Right cardiac atrium (tissue), 5 donors: ENCODE measurements at places on chromosomes 7 and 10.

- DNase-seq: no peak
These were observed 31.3 kb downstream of the PLXNA4 start for GRCh38 chr7:132544999-132545398.

GRCh38 chr10:76430061-76430645 lies 998.7 kb downstream of the LRMDA start:
- DNase-seq: no peak

DNA sequence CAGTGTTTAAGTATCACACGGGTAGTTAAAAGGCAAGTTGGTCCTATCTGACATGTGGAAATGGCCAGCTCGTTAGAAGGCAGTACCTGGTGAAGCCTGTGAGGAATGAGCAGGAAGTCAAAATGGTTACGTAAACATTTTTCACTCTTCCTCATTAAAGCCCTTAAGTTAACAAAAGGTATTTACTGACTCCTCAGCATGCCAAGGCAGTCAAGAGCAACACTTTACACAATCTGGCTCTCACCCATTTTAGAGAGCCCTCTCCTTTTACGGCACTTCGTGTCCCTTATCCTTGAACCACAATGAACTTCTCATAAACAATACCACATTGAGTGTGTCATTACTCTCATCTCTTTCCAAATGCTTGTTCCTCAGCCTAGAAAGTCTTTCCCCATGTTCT lies 11.0 kb upstream of the RSBN1L start:
- DNase-seq: no peak

DNA sequence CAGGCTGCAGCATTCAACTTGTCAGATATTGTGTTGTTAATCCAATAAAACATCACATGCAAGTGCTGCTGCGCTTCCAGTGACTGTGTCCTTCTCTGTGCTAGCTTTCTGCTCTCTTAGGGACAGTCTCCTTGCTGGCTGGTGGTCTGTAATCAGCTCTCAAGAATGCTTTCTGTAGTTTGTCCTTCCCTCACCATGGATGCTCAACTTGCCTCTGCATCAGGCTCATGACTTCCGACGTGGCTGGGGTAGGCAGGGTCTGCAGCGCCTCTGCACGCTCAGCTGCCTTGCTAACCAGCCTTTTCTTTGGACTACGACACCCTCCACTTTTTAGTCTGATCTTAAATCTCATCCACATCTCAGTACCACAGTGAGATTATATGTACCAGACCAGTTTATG lies 58.3 kb downstream of the MMRN2 start:
- DNase-seq: no peak

DNA sequence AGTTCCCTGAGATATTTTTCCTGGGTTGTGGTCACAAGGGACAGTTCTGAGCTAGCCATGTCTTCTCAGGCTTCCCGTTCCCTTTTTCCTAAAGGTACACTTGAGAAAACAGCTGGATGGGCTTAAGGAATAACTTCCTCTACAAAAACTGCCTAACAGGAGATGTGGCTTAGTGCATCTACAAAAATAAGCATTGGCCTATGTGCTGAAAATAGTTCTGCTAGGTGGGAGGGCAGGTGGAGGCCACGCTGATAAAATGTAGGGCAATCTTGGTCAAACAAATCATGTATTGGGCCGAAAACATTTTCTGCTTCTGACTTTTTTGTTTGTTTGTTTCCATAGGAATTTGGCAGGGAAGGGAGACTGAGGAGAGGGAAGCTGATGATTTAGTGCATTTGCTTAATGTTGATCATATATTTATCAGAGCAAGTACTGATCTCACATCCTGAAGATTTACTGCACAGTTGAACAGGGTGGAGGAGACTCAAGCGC lies 409.4 kb upstream of the FZD8 start:
- DNase-seq: no peak

GRCh38 chr7:142104550-142105527 lies 6.7 kb upstream of the MGAM2 start:
- DNase-seq: no peak

- no peak for DNase-seq
These were observed 448.6 kb upstream of the NRP1 start for GRCh38 chr10:33783078-33783477.

DNA sequence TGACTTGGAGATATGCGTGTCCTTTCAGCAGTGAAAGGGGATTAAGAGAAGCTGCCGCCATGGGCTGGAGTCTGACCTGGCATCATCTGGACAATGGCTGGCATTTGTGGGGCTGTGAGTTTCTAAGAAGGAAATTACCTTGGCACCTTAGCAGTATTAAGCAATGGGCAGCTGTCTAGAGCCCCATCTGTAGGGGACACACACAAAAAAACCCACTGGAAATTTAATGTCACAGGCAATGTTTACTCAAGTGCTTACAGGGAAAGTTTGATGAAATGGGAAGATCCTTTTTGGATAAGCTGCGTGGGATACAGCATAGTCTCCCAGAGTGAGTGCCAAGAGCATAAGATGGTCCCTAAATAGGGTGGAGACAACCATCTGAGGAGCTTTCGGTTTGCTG lies 25.0 kb downstream of the ADRA2A start:
- DNase-seq: no peak

DNA sequence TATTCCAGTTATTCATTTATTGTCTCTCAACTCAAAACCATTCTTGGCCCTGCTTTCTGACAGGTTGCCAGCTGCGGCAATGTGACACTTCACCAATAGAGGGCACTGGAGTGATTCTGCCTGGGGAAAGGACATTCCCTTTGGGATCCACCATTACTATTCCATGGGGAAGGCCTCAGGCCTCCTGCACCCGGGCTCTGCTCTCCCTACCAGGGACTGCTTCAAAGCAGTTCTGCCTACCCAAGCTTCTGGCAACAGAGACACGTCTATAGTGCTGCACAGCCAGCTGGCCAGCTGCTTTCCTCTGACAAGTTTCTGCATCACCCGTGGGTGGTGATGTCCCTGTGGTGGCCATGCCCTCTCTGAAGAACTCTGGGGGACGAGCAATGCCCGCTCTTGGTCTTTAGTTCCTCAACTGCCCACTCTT lies 163.8 kb downstream of the ELMO1 start:
- DNase-seq: peak; percentile 25

- no peak for DNase-seq
These were observed 49.8 kb upstream of the FAM171A1 start for GRCh38 chr10:15420858-15421257.

GRCh38 chr10:123897146-123897545 lies 5.5 kb upstream of the CPXM2 start:
- DNase-seq: no peak

GRCh38 chr7:66627151-66627681 lies 1.5 kb upstream of the KCTD7 start:
- DNase-seq: peak; percentile 23

GRCh38 chr10:29973921-29974320 lies 85.5 kb downstream of the JCAD start:
- no peak for DNase-seq

DNA sequence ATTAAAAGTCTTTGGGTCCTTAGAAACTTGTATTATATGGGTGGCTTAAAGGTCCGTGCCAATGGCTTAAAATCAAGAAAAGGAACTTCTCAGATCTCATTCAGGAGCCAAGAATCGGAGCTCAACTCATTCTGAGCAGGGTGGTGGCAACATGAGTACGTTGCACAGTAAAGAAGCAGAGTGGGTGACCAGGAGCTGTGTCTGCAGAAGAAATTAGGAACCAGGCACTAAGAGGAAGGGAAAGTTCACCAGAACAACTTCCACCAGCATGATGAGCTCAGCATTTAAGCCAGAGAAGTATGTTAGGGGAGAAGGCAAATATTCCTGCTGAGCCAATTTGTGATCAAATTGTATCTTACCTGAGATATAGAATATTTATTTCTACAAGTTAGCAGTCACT lies 236.0 kb upstream of the NRP1 start:
- no peak for DNase-seq

GRCh38 chr10:62818426-62819011 lies 2.4 kb upstream of the EGR2 start:
- DNase-seq: peak; percentile 36

- no peak for DNase-seq
These were observed 224.8 kb upstream of the KLF14 start for GRCh38 chr7:130958846-130959245.

DNA sequence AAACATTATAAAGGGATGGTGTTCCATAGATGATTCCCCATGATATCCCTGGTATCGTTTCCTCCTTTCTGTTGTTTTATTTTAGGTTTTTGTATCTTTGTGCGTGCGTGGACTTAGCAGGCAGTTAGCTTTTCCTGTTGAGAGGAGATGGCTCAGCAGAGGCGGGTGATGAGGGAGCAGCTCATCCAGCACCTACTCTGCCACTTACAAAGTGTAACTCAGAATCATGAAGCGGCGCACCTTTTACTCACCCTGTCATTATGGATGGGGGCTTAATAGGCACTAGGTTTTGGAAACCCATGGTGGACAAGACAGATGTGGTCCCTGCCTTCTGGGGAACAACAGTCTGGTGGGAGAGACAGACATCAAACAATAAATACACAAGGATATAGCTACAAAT lies 17.1 kb downstream of the FAM241B start:
- DNase-seq: no peak

GRCh38 chr7:99270702-99271101 lies 1.9 kb upstream of the MYH16 start:
- no peak for DNase-seq

- no peak for DNase-seq
These were observed 58.7 kb upstream of the GDF10 start for GRCh38 chr10:47241256-47241655.

DNA sequence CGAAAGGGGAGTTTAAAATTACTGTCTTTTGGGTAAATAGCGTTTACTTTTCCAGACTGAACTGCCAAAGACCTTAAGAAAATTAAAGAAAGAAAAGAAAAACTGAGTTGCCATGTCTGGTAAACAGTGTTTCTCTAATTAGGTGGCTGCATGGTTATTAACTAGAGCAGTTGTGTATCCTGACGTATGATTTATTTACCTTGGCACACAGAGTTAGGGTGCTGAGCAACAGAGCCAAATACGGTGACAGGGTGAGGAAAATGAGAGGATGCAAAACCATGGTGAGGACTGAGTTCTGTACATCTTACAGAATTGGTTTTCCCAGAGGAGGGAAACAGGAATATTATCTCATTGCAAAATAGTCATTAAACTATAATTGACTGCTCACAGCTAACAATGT lies 546.4 kb upstream of the FZD8 start:
- DNase-seq: no peak

DNA sequence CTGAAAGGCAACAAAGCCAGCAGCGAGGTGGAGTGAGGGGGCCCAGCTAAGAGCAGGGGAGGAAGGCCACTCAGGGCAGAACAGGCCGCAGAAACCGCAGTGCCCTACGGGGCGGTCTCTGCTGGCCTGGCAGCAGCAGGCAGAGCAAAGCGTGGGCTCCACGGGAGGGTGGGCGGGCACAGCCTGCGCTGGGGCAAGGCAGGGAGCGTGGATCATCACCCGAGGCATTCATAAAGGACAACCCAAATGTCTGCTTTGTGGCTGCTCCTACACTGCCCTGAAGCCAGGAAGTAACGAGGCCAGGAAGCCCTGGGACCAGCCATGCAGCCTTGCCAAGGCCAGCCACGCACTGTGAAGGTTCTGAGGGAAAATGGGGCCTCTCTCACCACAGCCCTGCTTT lies 127.5 kb downstream of the MAD1L1 start:
- no peak for DNase-seq

GRCh38 chr7:41738806-41739205 lies 35.9 kb upstream of the INHBA start:
- DNase-seq: no peak

GRCh38 chr10:16675334-16675733 lies 141.9 kb downstream of the RSU1 start:
- no peak for DNase-seq

DNA sequence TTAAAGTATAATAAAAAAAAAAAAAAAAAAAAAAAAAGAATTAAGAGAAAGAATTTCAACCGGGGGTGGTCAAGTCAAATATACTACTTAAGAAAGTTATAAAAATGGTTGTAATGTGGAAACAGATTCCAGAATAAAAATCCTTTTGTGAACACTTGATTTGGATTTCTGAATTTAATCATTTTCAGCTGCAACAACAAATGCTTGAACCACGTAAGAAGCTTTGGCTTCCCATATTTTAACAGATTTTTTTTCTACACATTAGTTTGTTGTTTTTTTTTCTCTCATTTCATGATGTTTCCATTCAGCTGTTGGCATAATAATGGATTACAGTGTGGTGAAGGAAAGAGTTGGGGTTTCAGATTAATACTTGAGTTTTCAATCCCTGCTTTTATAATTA lies 137.3 kb upstream of the AGR3 start:
- no peak for DNase-seq

DNA sequence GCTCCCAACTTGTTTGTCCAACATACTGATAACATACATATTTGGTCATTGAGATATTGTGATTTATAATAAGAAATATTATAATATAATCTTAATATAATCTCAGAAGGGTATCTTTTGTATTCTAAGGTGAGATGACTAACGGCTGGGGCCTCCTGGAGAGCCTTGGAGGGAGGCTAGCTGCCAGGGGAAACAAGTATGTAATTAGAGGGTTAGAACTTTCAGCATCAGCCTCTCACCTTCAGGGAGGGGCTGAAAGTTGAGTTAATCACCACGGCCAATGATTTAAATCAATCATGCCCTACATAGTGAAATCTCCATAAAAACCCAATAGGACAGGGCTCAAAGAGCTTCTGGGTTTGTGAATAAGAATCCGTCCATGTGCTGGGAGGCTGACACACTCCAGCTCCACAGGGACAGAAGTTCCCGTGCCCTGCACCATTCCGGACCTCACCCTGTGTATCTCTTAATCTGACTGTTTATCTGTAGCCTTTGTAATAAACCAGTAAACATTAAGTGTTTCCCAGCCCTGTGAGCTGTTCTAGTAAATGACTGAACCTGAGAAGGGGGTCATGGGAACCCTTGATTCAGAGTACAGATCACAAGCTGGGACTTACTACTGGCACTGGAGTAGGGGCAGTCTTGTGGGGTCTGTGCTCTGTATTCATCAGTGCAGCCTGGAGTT lies 86.3 kb upstream of the STEAP1B start:
- DNase-seq: no peak

- DNase-seq: no peak
These were observed 188.5 kb downstream of the TMEM178B start for GRCh38 chr7:141262101-141263090.

- no peak for DNase-seq
These were observed 185.7 kb upstream of the ADO start for GRCh38 chr10:62618576-62619412.

GRCh38 chr10:52586710-52587109 lies 185.9 kb downstream of the MBL2 start:
- DNase-seq: no peak

GRCh38 chr10:103232772-103233488 lies 12.8 kb upstream of the RPEL1 start:
- DNase-seq: no peak

- DNase-seq: no peak
These were observed 312.0 kb upstream of the GLI3 start for GRCh38 chr7:42548816-42549611.

- no peak for DNase-seq
These were observed 56.3 kb downstream of the CAMK1D start for GRCh38 chr10:12405342-12406320.
